ENCODE measurements at places on chromosomes 1 and 21. TPM values are rescaled to one million over a fixed set of nuclear protein-coding genes. Genes with fewer than 3 reads are reported as not detected.

GRCh38 chr1:25477448-25478034 lies 46.8 kb downstream of the MACO1 start:
- no peak for DNase-seq

DNA sequence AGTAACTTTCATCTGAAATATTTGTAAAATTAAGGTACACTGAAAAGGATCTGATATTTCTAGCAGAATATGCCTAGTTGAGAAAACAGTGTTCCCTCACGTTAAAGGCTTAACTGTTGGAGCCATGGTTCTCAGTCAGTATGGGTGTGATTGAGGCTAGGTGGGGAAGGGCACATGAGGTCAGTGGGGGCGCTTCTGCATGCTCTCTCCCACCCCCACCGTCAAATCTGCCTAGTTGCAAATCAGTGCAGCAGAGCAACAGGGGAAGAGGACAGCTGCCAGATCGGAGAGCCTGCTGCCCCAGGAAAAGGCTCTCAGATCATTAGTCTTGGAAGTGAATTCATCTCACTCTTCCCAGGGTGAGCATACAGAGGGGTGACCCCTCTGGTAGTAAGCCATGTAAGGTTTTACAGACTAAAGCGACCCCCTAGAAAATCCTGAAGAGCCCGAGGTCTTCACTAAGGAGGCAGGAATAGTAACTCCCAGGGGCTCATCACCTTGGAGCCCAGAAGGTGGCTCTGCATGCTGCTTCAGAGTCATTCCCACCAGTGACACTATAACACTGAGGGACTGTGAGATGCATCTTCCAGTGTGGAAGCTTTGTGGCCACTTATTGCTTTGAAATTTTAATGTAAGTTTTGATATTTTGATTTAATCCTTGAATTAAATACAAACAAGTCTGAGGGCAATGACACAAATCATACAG lies 83.1 kb upstream of the BARHL2 start:
- DNase-seq, result no peak

- no peak for DNase-seq
Measured at GRCh38 chr1:150987924-150988323, 5.8 kb downstream of the ANXA9 start.

DNA sequence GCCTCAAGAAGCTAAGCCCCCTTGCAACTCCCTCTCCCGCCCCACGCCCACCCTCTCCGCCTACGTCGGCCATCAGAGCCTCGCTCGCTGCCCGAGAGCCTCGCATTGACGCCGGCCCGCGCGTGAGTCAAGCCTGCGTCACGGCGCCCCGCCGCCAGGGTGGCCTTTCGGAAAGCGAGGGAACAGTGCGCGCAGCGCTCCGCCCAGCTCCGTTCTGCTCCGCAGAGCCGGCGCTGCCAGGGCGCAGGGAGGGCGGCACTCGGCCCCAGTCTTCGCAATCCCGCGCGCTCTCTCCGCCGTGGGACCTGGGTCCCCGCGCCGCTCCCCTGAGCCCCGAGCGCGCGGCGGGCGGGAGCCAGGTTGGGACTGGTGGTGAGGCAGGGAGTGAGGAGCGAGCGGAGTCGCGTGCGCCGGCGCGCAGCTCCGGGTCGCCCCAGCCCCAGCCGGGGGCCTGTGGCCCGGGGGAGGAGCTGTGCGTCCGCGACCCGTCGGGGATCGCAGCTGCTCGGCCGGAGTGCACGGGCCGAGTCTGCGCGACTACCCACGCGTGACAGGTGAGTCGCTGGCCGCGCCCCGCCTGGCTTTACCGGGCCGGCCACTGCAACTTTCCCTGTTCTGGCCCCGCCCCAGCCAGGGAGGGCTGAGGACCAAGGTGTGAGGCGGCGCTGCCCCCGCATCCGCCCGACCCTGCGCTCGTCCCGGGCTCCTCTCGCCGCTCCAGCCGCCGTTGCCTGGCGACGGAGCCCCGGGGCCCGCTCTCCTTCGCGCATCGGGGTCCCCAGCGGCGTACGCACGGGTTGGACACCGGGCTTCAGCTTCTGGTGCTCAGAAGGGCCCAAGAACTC lies at the start of gene SLC6A17:
Gene SLC6A17, plus strand, starts transcription at position 165 of the 845 bp plus-strand sequence. CDS start 16,436 bp downstream, outside the sequence.
- no peak for DNase-seq

DNA sequence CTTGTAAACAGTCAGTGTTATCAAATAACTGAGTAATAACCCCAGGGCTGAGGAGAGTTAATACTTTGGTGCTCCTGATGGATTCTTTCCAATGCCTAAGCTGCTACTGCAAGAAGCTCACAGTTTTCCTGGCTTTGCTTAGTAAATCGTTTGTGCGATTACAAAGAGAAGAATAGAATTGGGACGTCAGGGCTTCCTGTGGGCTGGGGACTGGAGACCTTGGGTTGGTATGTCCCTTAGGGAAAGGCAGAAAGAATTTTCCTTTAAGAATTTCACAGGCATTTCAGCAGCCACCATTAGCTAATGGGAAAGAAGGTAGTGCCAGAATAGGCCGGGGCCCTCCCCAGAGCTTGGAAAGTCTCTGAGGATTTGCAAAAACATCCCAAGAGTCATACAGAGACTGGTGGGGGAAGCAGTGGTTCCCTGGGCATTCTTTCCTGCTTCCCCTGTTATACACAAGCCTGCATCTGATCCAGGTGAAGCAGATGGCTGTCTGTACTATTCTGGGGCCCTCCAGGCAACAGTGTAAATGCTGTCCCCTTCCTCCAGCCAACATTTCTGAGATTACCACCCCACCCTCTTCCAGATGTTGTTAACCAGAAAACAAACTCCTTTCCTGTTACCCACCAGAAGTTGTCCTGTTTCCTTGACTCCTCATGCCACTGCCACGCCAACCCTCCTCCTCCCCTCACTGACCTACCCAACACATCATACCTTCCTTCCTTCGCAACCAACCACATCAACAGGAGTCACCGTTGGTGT lies 40.2 kb downstream of the PLXNA2 start:
- no peak for DNase-seq

GRCh38 chr1:8364528-8365442 lies 46.9 kb downstream of the SLC45A1 start:
- no peak for DNase-seq

DNA sequence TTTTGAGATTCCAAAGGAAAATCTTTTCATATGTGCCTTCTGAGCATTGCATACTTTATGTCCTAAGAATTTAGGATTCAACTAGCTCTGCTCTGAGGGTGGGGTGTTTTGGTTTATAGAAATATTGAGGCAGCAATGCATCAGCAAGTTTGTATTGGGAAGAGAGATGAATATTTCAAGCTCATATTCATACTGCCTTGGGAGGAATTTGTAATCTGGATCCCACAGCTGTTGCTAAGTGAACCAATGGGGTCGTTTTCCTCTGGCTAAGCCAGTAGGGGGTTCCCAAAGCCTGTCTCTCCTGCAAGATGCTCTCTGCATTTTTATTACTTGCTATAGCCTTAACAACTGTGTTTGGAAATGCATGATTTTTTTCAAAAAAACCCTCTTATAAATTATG lies 130.6 kb downstream of the SNX7 start:
- DNase-seq, result no peak

DNA sequence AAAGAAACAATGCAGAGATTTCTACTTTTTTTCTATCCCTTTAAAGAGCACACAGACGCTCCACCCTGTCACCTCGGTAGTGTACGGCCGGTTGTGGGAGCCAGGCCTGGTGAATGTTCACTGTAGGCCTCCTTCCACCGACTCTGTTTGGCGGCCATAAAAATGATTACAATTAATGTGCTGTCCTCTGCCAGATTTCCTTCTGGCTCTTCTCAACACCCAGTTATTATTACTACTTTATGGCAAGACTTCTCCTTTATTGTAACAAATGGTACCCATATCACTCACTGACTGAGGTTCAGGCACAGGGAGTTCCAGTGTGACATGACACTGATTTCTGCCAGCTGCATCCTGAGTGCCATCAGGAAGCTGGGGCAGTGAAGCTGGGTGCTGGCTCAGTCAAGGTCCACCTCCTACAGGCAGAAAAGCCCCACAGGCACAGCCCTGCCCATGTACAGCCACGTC lies 37.4 kb downstream of the GPR161 start:
- DNase-seq, result no peak

GRCh38 chr1:165738794-165739193 lies 29.9 kb downstream of the TMCO1 start:
- peak; percentile 70 for DNase-seq

GRCh38 chr1:91744953-91745639 lies 140.9 kb downstream of the TGFBR3 start:
- no peak for DNase-seq

OR2T29 gene
- not detected for total RNA-seq

DNA sequence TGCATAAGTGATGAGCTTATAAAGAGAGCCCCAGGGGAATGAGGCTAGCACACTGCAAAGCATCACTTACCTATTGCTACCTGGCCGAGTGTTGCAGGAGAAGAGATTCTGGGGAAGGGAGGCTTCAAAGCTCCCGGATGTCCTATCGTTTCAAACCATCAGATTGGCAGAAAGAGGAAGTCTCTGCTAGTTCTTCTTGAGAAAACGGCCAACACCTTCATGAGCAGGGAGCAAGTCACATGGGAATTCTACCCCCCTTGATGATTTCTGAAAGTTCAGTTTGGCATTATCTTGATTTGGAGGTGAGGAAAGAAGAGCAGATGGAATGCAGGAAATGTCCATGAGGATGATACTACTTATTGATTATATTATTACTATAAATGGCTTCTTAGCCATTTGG lies 16.2 kb downstream of the SYF2 start:
- peak; percentile 50 for DNase-seq

- no peak for DNase-seq
Measured at GRCh38 chr21:45080232-45080631, 5.9 kb downstream of the ADARB1 start.

GRCh38 chr1:165630629-165631341 lies at the start of gene MGST3:
Gene MGST3, plus strand, starts transcription at chr1:165631234. Its CDS starts 18,614 bp downstream, at chr1:165649848.
- peak; percentile 97 for DNase-seq

GRCh38 chr1:169809370-169810095 lies 14.8 kb upstream of the METTL18 start:
- DNase-seq, result peak; percentile 52

DNA sequence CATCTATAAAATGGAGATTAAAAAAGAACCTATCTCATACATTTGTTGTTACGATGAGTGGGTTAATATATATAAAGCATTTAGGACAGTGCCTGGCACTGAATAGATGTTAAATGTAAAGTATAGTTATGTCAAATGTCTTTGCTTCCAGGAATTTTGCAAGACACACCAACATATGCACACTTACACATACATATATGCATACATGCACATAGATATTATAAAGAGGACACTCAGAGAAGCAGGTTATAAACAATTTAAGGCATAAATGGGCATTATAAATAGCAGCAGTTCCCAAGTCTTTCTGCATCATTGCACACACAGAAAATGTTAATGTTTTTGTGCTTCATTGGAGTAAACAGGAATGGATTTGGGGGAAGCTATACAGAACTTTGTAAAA lies 13.3 kb downstream of the CYP4X1 start:
- no peak for DNase-seq

RGS16 gene
- 22.5 TPM for total RNA-seq

- DNase-seq, result no peak
Measured at GRCh38 chr1:211155040-211155439, 21.1 kb upstream of the KCNH1 start.

DNA sequence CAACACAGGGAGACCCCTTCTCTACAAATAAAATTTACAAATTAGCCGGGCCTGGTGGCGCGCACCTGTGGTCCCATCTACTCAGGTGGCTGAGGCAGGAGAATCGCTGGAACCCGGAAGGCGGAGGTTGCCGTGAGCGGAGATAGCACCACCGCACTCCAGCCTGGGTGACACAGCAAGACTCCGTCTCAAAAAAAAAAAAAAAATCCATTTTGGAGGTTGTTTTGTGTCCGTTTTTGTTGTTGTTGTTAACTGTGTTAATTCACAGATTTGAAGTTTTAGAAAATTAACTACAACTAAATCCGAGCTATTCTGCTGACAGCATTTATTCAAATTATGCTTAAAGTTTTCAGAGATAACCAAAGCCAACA lies 618 bp downstream of the CLCC1 start:
- DNase-seq, result peak; percentile 23

NBPF8 gene
- 38.9 TPM for total RNA-seq

DDR2 gene
- 0.41 TPM for total RNA-seq

DNA sequence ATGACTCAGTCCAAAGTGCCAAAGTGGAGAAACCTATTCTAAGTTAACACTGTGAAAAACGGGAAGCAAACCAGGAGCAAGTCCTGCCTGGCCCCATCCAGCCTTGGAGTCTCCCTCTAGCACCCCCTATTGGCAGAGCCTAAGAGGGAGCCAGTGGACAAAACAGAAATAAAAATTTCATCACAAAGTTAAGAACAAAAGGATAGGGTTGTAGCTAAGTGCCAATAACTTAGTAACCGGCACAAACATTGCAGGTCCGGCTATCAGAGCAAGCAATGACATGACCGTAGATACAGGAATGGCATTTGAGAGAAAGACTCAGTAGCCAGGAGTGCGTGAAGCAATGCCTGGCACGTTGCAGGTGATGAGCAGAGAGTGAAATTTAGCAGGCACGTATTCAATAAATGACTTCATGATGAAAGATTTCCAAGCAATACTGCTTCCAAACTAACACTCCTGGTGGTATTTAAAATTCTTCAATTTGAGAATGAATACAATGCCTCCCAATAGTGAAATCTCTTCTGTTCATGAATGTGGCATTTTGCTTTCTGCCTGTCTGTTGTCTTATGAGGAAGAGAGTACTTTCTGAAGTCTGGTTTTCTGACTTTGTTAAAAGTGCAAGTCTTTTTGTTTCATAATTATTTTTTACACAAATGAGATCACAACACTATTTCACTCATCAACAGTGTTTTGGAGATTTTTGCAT lies 391.0 kb downstream of the OMA1 start:
- DNase-seq, result peak; percentile 2

SELL gene
- total RNA-seq, result 2.2 TPM

DNA sequence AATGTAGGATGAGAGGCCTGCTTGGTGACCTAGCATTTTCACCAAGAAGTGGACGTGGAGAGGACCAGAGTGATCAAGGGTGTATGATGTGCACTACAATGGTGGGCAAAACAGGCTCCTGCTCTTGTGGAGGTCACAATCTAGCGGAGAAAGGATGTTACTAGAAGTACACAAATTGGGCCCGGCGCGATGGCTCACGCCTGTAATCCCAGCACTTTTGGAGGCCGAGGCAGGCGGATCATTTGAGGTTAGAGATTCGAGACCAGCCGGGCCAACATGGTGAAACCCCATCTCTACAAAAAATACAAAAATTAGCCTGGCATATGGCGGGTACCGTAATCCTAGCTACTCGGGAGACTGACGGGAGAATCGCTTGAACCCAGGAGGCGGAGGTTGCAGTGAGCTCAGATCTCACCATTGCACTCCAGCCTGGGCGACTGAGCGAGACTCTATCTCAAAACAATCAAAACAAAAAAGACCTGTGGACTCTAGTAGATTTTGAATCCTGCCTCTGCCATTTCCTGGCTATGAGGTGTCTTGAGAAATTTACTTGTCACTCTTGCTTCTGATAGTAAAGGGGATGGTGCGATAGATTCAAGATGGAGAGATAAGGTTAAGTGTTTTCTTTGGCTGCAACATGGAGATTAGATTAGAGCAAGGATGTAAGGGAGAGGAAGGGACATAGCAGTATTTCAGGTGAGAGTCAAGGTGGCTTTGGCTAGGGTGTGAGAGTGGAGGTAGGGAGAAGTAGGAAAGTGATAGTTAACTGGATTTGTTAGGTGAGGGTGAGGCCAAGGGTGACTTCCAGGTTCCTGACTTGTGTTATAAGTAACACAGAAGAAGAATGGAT lies 7.1 kb downstream of the KLF18 start:
- DNase-seq, result no peak

- DNase-seq, result no peak
Measured at GRCh38 chr21:42594616-42595282, 58.7 kb upstream of the PDE9A start.

All from OCI-LY7 (cell line).